ENCODE measurements at places on chromosomes 7 and 10.

- no peak for DNase-seq
Measured at GRCh38 chr10:48505394-48506112, 99.3 kb downstream of the ARHGAP22 start.

DNA sequence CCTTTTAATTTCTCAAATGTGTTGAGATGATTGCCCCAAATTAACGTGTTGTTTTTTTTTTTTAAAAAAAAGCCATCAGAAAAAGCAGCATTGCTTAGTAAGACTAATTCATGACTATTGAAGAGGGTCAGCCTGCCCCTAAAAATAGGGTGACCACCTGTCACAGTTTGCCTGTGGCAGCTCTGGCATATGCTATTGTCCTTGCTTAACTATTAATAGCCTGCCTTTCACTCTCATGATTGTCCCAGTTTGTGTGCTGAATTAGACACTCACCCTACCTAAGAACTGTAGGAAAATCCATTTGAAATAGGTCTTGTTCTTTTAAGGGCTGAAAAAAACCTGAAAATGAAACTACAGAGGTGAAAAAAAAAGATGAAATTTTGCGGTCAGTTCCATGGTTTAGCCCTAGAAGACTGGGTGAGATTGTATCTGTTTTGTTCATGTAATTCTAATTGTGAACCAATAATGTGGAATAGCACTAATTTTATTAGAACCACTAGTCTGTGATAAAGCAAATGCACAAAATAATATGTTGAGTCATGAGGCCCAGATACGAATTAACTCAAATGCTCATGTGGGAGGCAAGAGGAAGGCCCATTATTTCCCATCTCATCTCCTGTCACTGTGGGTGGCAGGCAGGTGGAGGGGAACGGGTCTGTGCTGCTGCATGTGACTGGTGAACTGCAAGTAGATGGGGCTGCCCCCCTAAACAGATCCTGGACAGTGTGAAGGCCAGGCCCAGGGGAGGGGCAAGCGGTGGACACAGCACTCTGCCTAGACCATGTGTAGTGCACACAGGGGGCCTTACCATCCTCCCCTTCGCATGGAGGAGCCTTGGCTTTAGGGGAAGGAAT lies 265.4 kb upstream of the NFE2L3 start:
- DNase-seq = no peak

- no peak for DNase-seq
Measured at GRCh38 chr10:98414578-98414931, 427 bp downstream of the PYROXD2 start.

GRCh38 chr7:18806177-18806576 lies 310.6 kb downstream of the HDAC9 start:
- DNase-seq = no peak

DNA sequence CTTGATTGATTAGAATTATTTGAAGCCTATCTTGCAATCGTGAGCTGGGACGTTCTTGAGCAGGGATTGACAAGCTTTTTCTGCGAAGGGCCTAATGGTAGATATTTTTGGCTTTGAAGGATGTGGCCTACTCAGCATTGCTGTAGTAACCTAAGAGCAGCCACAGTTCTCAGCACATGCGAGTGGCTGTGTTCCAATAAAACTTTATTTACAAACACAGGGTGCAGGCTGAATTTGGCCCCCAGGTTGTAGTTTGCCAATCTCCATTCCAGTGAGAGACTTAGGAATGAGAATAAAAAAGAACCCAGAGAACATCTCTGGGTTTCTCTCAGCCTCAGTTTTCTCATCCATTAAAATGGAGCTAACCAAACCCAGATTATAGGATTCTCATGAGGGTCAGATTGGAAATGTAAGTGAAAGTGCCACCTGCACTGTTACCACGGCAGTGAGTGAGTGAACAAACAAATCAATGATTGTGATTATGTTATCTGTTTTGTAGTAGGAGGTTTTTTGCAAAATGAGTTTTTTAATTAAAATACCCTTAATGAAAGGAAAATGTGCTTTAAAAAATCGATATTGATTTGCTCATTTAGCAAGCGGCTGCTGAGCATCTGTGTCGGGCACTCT lies 664.0 kb downstream of the SDK1 start:
- no peak for DNase-seq

GRCh38 chr7:132333301-132333700 lies 243.0 kb downstream of the PLXNA4 start:
- no peak for DNase-seq

DNA sequence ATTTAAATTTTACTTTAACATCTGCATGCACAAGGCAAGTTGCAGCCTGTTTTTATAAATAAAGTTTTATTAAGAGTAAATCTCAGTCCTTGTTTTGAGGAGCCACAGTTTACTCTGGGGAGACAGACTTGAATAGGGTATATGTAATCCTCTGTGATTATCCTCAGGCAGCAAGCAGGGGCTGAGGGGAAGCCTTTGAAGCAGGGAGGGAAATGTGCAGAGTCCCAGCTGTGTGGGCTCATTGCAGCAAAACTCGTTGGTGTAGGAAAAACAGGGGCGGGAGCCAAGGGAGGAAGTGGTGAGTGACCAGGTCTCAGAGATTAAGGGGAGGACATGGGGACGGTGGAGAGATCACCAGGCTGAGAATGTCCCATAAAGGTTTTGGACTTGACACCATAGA lies 34.3 kb upstream of the SMC3 start:
- DNase-seq = no peak

DNA sequence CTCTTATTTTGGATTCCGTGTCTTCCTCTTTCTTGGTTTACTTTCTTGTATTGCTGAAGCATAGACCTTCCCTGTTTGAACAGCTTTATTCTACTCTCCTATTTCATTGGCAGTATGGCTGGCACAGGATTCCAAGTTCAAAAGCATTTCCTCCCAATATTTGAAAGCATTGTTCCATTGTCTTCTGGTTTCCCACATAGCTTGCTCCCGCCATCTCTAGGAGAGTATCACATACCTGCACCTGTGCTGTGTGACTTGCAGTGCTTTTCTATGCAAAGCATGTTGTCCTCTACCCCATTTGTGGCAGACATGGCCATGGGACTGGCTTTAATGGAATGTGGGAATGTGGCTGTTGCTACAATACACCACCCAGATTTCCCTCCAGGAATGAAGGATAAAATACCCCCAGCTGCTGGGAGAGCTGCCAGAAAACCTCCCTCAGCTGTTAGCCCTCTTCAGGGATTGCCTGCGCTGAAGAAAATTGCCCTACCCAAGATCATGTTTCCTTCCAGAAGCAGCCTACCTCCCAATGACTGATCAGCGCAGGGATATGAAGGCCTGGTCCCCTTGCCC lies 6.9 kb upstream of the MYOF start:
- no peak for DNase-seq

DNA sequence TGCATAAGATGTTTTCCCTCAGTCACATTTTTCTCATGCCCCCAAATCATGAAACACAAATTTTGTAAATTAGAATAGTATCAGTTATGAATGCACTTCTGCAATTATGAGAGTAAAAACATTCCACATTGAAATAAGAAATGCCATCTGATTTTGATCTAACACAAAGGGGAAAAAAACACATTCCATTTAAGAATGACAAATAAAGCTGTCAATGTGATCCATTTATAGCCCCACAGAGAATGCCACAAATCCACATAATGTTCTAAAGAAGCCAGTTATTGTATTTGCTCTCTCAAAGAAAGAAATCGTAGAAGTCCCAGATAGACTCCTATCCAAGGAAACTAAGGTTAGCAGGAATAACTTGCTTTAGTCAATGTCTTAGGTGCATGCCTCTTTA lies 48.7 kb upstream of the RHOBTB1 start:
- DNase-seq = no peak

GRCh38 chr10:116183733-116184511 lies 89.1 kb downstream of the GFRA1 start:
- DNase-seq = no peak

- no peak for DNase-seq
Measured at GRCh38 chr10:63699785-63700613, 178.8 kb downstream of the REEP3 start.

- DNase-seq = no peak
Measured at GRCh38 chr7:5472432-5473315, 49.0 kb upstream of the TNRC18 start.

DNA sequence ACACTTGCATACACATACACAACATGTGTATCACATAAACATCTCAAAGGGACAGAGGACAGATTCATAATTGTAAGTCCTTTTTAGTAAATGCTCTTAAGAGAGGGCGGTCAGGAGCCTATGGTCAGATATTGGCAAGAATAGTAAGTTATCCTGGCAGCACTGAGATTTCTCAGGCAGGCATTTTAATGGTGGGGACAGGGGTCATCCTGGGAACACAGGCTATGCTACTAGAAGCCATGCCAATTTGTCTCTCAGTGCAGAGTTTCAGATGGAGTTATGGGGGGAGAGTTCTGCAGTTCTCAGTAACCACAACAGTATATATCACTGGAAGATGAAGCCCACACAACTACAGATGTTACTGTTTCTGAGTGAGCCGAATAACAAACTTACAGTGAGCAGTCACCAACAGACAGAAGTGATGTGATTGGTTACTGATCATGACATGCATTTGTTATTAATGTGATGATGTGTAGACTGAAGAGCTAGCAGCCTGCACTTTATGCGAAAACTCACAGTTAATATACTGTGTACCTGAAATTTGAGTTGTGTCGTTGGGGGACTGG lies 16.4 kb downstream of the ZNF487 start:
- DNase-seq = no peak

DNA sequence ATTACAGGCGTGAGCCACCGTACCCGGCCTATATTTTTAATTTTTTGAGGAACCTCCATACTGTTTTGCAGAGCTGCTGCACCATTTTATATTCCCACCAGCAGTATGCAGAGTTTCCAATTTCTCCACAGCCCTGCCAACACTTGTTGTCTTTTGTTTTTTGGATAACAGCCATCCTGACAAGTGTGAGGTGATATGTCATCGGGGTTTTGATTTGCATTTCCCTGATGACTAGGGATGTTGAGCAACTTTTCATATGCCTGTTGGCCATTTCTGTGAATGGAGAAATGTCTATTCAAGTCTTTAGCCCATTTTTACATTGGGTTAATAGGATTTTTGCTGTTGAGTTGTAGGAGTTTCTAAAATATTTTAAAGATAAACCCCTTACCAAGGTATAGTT lies 22.2 kb downstream of the ENTPD7 start:
- DNase-seq = no peak

GRCh38 chr7:117505238-117505637 lies 25.4 kb downstream of the CFTR start:
- DNase-seq = no peak

- DNase-seq = no peak
Measured at GRCh38 chr10:95791425-95791979, 35.5 kb downstream of the ENTPD1 start.

DNA sequence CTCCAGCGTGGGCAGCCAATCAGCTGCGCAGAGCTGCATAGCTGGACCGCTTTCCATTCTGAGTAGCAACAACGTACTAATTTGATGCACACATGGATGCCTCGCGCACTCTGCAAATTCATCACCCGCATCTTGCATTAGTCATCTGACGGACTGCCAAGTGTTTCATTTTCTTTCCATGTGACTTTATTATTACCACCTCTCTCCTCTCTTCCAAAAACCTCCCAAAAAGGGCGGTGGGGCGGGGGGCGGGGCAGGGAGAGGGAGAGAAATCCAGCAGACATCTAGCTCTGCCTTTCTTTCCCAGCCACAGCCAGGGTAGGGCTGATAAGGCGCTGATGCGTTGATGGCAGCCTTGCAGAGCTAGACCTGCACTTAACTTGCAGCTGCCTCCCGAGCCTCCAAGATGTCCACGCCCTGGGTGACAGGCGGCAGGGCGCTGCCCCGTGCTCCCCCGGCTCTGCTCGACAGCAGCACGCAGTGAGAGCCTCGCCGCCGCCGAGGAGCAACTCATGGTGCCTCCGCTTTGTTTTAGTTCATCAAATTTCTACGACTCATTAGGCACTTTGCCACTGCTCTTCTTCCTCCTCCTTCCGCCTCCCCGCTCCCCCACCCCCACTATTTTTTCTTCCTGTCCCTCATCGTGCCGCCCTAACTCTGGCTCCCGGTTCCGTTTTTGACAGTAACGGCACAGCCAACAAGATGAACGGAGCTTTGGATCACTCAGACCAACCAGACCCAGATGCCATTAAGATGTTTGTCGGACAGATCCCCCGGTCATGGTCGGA lies 147.3 kb downstream of the CELF2 start:
- DNase-seq = no peak

All from stimulated activated CD8-positive, alpha-beta memory T cell treated with anti-CD3 and anti-CD28 coated beads, Interleukin-2, amount 100 ng/mL, for 1 hour (primary cell).